ENCODE measurements at places on chromosomes 3 and 15. TPM values are rescaled to one million over a fixed set of nuclear protein-coding genes. Genes with fewer than 3 reads are reported as not detected.

Gene SLC22A13
- total RNA-seq = 0.22 TPM

Gene PRSS50
- total RNA-seq = not detected

Gene GOLGA6D
- not detected for total RNA-seq

Gene SPTBN5
- total RNA-seq = 8.5 TPM

Gene CFAP91
- 0.13 TPM for total RNA-seq

Gene KBTBD8
- total RNA-seq = 6.0 TPM

Gene VILL
- total RNA-seq = 5.3 TPM
